ENCODE measurements at places on chromosomes 13 and 19.
A peak's percentile ranks its signal among the peaks of the same experiment; 100 is the strongest.

DNA sequence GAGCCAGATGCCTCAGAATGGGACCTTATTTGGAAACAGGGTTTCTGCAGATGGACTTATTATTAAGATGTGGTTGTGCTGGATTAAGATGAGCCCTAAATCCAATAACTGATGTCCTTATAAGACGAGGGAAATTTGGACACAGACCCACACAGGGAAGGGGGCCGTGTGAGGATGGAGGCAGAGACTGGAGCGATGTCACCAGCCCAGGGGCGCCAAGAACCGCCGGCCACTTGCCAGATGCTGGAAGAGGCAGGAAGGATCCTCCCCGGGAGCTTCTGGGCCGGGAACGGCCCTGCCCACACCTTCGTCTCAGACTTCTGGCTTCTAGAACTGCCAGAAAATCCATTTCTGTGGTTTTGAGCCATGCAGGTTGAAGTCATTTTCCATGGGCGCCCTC is 26.6 kb downstream of the GNG7 start:
- DNase-seq = no peak

DNA sequence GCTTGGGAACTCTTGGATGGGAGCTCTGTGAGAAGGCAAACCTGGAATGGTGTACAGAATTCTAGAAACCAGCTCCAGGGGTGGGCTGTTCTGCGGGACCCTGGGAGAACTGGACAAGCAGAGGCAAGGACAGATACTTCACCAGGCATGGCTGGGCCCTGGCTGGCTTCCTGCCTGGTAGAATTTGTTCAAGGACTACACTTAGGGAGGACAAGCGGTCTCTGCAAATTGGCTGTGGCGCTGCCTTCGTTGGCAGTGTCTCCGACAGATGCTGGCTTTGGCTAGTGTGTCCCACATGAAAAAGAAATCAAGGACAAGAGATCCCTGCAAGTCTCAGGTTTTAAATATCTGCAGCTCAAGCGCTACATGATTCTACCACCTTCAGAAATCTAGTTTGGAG is 12.4 kb downstream of the CEBPG start:
- DNase-seq = peak; percentile 42

GRCh38 chr19:52689843-52690368 is 44.9 kb downstream of the ZNF611 start:
- DNase-seq = peak; percentile 50

DNA sequence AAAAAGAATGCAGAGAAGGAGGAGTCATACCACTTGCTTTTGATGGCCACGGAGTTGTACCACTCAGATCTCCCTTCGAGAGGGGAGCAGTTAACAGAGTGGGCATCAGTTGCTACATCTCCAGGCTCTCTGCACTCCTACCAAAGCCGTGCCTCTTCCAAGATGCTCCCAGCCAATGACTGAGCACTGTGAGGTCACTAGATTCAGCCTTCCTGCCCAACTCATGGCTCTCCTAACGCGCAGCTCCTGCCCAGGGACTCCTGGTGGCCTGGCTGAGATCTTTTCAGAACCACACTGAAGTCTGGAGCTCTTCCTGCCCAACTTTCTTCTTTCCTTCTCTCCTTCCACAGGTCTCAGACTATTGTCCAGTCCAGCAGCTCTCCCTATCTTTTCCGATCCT is 66.7 kb downstream of the LHFPL6 start:
- no peak for DNase-seq

- DNase-seq = no peak
Observed at GRCh38 chr13:42611086-42611779, 37.3 kb downstream of the TNFSF11 start.

DNA sequence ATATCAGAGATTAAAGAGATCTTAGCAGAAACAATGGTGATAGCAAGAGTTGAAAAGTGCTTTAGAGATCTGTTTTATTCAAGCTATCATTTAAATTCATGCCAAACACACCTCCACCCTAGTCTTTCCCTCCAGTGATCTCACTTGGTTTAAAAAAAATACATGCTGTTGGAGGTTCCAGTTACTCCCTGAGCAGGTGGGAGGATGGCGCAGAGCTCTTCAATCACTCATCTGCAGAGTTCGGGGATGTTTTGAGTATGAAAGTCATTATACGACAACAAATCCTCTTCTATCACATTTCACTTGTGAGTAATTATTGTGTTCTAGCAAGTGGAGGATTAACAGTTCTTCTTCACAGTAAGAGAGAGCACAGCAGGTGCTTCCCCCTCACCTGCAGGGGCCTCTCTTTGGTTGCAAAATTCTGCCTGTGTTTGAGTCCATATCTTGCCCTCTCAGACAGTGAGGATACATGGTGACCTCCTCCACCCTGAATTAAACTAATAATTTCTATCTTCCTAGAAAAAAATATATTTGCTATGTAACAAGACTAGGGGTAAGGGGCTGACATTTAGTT is 376.7 kb downstream of the LIG4 start:
- no peak for DNase-seq

DNA sequence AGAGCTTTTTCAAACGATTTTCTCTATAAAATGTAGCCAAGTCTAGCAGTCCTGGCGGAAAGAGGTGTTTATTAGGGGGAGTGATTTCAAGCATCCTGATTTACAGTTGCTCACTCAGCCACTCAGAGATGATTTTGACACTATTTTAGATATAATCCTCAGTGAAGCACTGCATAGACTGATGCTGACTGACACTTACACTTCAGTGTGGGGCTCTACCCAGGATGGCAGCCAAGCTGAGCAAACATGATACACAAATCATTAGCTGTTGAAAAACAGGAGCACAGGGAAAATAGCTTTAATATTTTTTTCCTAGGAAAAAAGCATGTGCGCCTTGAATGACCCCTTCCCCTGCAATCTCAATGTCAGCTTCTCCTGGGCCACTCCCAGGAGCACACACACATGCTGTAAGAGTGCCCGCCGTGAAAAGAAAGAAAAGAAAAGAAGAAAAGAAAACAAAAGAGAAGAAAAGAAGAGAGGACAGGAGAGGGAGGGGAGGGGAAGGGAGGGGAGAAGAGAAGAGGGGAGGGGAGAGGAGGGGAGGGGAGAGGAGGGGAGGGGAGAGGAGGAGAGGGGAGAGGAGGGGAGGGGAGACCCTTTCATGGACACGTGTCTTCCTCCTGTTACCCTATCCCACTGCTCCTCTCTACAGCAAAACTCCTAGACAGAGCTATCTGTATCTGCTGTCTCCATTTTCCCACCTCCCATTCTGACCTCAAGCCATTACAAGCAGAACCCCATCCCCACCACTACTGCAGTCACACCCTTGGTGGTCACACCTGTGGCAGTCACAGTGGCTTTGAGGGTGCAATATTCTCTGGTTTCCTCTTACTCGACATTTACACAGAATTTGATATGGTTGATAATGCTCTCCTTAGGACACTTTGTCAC is 36.4 kb downstream of the RCBTB2 start:
- no peak for DNase-seq

GRCh38 chr13:34459856-34460255 is 482.2 kb upstream of the NBEA start:
- DNase-seq = no peak

DNA sequence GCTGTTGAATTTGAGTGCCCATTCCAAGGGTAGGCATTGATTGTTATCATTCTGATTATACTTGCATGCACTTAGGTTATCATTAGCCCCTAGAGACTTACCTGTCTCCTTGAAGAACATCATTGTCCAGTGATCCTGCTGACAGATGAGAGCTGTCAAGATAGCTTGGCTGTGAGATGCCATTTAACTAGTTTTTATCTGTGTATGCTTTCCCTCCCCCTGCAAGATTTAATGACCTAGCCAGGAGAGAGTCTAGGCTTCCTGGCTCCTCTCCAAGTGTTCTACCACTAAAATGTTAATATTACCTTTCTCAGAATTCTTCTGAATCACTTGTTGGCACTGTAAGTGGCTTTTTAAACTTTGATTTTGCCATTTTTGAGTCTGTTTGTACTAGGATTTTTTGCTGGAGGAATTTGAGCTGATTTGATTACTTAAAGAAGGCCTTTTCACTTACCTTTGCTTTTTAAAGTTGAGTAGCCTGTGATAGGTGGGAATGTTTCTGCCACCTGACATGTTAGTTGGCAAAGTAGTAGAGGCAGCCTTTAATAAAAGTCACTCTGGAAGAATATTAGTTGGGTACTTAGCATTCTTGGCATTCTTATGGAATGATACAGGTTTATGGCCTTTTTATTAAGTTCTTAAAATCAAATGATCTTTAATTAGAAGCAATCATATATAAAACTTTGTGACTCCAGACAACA is 41.1 kb downstream of the ARHGAP35 start:
- no peak for DNase-seq

GRCh38 chr19:4705413-4706131 is 18.1 kb downstream of the DPP9 start:
- no peak for DNase-seq

GRCh38 chr19:19039901-19040300 is 6.5 kb downstream of the ARMC6 start:
- no peak for DNase-seq

GRCh38 chr13:108850691-108851090 is 221.3 kb downstream of the MYO16 start:
- DNase-seq = peak; percentile 6

GRCh38 chr19:6108721-6109633 is 1.3 kb downstream of the RFX2 start:
- no peak for DNase-seq

DNA sequence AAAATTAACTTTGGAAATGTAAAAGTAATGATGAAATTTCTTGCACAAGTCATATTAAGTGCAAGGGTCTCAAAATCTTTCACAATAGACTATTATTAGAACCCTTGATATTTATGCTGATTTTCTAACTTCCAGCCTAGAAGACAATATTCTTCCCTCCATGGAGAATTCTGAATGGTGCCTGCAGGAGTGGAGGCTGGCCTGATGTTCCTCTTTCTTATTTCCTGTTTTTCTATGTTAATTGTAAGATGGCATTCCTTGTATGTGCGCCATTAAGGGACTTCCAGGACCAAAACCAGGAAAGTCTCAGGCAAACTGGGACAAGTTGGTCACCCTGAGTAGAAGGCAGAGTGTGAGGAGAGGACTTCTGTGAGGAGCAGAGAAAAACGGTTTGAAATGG is 294.9 kb downstream of the DLEU7 start:
- no peak for DNase-seq

GRCh38 chr13:38951525-38952313 is 38.9 kb downstream of the STOML3 start:
- no peak for DNase-seq

DNA sequence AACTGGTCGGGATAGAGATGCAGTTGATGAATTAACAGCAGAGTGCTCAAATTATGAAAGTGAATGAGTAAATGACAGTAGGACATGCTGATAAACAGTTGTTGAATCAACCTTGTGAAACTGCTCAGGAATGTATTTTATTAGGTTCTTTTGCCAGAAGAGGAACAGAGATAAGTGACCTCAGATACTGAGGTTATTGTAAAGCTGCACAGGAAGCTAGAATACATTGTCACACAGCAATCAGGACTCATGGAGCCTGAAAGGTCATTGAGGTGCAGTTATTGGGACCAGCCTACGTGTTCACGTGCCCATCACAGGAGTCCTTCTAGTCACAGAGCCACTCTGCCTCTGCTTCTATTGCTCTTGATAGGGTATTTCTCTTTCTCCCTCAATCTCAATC is 47.5 kb upstream of the MED4 start:
- DNase-seq = no peak

- DNase-seq = no peak
Observed at GRCh38 chr13:109989155-109989554, 202.8 kb upstream of the IRS2 start.

- no peak for DNase-seq
Observed at GRCh38 chr13:94073007-94073744, 406.3 kb downstream of the DCT start.

DNA sequence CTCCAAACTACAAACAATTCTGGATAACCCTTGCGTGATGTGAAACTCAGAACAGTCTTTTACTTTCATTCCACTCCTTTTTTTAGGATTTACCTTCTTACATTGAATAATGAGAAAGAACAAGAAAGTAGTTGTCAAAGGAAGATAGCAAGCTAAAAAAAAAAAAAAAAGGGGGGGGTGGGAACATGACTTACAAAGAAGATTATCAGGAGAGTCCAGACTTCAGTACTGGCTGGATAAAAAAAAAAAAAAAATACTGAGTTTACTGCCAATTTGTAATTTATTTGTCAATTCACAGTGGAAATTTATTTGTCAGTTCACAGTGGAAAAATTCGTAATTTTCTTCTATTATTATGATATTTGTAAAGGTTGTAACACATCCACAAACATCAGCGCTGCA is 792.4 kb upstream of the SLITRK5 start:
- DNase-seq = no peak

Data from midbrain (tissue), 1 donor.